ENCODE measurements at places on chromosomes 6 and 20. TPM values are rescaled to one million over a fixed set of nuclear protein-coding genes. Genes with fewer than 3 reads are reported as not detected.

GRCh38 chr6:144898052-144898689, 613.0 kb downstream of the UTRN start:
- no peaks in the 10 kb centered on the region for H3K4me1 ChIP-seq
- no peaks in the 10 kb centered on the region for H3K36me3 ChIP-seq
- H3K27me3 ChIP-seq = no peaks in the 10 kb centered on the region
- no peak overlapping the region for H3K27ac ChIP-seq

- no peak overlapping the region for H3K27ac ChIP-seq
- no peaks in the 10 kb centered on the region for H3K27me3 ChIP-seq
- peaks cover 17% of the 10 kb centered on the region for H3K4me1 ChIP-seq
- H3K4me3 ChIP-seq = no peak overlapping the region
Observed at GRCh38 chr6:4008324-4009047, 70.5 kb downstream of the FAM217A start.

DNA sequence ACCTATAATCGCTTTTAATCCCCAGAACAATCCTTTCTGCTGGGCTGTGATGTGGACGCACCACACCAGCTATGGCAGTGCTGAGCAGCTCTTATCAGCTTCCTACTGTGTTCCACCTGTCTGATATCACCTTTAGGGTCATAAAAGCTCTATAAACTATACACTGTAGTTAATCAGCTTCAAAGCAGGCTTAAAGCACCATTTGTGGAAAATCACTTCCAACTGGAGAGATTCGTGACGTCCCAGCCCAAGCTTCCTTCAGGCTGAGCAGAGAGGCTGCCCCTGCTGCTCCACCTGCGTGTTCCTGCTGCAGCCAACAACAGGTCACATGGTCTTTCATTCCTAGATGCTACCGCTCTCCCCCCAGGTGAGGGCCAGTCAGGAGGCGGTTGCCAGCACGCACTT, 156.5 kb downstream of the SMOC2 start:
- no peak overlapping the region for H3K4me3 ChIP-seq
- H3K4me1 ChIP-seq = no peaks in the 10 kb centered on the region
- no peak for DNase-seq
- no peaks in the 10 kb centered on the region for H3K27me3 ChIP-seq
- H3K36me3 ChIP-seq = no peaks in the 10 kb centered on the region

Gene CYP21A2
- total RNA-seq = 1.1 TPM

DNA sequence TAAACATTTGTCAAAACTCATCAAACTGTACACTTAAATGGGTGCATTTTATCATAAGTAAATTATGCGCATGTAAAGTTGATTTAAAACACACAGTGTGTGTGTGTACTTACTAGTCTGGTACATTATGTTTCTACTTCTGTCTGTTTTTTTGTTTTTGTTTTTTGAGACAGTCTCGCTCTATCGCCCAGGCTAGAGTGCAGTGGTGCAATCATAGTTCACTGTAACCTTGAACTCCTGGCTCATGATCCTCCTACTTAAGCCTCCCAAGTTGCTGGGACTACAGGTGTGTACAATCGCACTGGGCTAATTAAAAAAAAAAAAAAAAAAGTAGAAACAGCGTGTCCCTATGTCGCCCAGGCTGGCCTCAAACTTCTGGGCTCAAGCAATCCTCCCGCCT, 23.0 kb upstream of the FKBP5 start:
- H3K36me3 ChIP-seq = no peaks in the 10 kb centered on the region
- no peak for DNase-seq
- H3K4me1 ChIP-seq = no peaks in the 10 kb centered on the region
- no peaks in the 10 kb centered on the region for H3K27me3 ChIP-seq
- no peak overlapping the region for H3K27ac ChIP-seq

Gene HLA-DRA
- 2,056 TPM for total RNA-seq

DNA sequence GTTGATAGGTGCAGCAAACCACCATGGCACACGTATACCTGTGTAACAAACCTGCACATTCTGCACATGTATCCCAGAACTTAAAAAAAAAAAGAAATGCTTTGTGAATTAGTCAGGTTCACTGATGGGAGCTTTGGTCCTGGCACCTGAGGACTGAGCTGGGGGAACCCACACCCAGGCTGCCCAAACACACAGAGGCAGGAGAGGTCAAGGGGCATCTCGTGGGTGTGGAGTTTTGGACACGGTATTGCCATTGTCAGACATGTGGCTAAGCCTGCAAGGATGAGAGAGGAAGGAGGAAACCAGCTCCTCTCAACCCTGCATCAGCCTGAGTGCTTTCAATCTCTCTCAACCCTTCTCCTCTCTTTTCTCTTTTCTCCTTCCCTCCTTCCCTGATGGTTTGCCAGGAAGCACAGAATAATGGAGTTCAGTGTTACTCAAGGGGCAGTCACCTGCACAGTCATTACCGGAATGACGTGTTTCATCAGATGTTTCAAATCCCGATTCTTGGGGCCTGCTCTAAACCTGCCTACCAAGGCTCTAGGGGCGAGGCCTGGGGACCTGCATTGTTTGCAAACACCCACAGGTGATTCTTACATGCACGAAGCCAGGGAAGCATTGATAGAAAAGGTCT, 89.9 kb upstream of the NEDD9 start:
- H3K4me1 ChIP-seq = peaks cover 24% of the 10 kb centered on the region
- no peaks in the 10 kb centered on the region for H3K27me3 ChIP-seq
- H3K36me3 ChIP-seq = no peaks in the 10 kb centered on the region
- no peak overlapping the region for H3K4me3 ChIP-seq
- no peak overlapping the region for H3K27ac ChIP-seq
- no peak for DNase-seq

GRCh38 chr6:132357120-132357519, 44.2 kb downstream of the MOXD1 start:
- H3K4me3 ChIP-seq = no peak overlapping the region
- no peak for DNase-seq
- H3K27ac ChIP-seq = no peak overlapping the region
- no peaks in the 10 kb centered on the region for H3K27me3 ChIP-seq
- H3K36me3 ChIP-seq = no peaks in the 10 kb centered on the region

DNA sequence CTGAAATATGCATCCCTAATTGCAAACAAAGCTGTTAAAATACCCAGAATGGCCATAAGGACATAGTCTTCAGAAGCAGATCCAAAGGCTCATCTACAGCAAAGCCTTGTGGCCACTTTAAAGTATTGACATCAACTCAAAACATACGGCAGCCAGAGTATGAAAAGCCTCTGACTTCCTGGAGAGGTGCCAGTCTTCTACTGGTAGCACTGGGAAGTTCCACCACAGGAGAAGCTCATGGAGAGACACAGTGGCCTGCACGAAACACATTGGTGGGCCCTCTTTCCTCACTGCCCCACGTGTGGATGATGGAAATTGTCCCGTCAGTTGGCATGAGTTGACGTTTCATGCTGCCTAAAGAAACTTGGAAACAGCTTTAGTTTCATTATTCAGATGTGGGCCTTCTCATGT, 202.6 kb upstream of the HEY2 start:
- peaks cover 9% of the 10 kb centered on the region for H3K4me1 ChIP-seq
- no peak overlapping the region for H3K27ac ChIP-seq
- H3K27me3 ChIP-seq = no peaks in the 10 kb centered on the region
- H3K36me3 ChIP-seq = no peaks in the 10 kb centered on the region
- no peak for DNase-seq
- H3K4me3 ChIP-seq = no peak overlapping the region

DNA sequence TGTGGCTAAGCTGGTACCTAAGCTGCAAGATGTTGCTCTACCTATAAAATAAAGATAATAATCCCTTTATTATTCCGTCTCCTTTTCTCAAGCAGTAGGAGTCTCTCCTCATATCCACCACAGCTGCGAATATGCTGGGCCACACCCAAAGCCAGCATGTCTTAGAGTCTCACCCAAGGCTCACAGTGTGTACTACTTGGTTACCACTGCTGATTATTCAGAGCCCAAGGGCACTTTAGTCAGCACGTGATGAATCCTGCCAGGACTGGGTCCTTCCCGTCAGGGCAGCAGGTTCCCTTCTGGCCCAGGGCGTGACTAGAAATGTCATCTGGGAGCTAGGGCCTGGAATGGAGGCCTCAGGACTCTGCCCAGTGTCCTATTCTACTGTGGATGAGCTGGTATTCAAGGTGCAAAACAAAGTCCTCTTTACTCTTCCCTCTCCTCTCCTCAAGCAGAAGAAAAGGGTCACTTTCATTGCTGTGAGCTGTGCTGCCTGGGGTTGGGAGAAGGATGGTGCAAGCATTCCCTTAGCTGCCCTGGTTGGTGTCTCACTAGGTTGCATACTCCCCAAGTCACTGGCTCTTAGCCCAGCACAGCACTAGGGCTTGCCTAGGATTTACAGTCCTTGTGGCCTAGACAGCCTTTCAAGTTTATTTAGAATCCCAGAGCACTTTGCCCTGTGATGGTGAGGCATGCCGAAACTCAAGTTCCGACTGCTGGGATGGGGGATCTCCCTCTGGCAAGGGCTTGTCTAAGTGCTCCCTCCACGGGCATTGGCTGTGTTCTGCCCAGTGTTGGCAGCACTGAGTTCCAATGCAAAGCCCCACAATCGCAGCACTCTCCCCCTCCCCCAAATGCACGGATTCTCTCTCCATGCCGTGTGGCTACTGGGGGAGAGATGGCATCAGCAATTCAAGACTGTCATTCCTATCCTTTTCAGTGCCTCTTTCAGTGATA, 320.2 kb downstream of the BTBD9 start:
- no peak overlapping the region for H3K27ac ChIP-seq
- H3K36me3 ChIP-seq = no peaks in the 10 kb centered on the region
- no peaks in the 10 kb centered on the region for H3K4me1 ChIP-seq
- H3K27me3 ChIP-seq = no peaks in the 10 kb centered on the region
- H3K4me3 ChIP-seq = no peak overlapping the region
- DNase-seq = no peak

Measured in lower lobe of right lung (tissue), 2 donors.